ENCODE measurements at places on chromosomes 7 and 10.
A peak's percentile ranks its signal among the peaks of the same experiment; 100 is the strongest.

- H3K36me3 ChIP-seq = no peaks in the 10 kb centered on the region
- no peak overlapping the region for H3K27ac ChIP-seq
Observed at GRCh38 chr10:49518982-49519578, 19.8 kb downstream of the ERCC6 start.

GRCh38 chr10:122363311-122363710 is 11.2 kb upstream of the PLEKHA1 start:
- no peaks in the 10 kb centered on the region for H3K4me1 ChIP-seq
- H3K4me3 ChIP-seq = no peak overlapping the region
- H3K27me3 ChIP-seq = no peaks in the 10 kb centered on the region

DNA sequence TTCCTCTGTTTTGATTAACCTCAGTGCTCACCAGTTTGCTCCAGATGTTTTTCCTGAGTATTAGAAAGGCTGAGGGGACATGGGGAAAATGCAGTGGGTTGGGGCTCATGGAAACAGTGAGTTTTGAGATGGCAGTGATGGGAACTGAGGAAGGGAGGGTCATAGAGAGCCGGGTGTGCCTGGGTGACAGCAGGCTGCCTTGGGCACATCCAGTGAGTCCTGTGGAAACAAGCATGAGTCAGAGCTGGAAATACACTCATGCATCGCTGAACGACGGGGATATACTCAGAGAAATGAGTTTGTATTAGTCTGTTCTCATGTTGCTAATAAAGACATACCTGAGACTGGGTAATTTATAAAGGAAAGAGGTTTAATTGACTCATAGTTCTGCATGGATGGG is 202.2 kb downstream of the TMEM178B start:
- no peaks in the 10 kb centered on the region for H3K36me3 ChIP-seq
- no peaks in the 10 kb centered on the region for H3K4me1 ChIP-seq
- peaks cover 6% of the 10 kb centered on the region for H3K27me3 ChIP-seq
- H3K4me3 ChIP-seq = no peak overlapping the region
- DNase-seq = no peak
- H3K27ac ChIP-seq = no peak overlapping the region

- no peaks in the 10 kb centered on the region for H3K36me3 ChIP-seq
- peaks cover 45% of the 10 kb centered on the region for H3K4me1 ChIP-seq
- no peak overlapping the region for H3K4me3 ChIP-seq
Observed at GRCh38 chr10:58967551-58968388, 208.7 kb upstream of the PHYHIPL start.

GRCh38 chr7:50204581-50204980 is 99.9 kb upstream of the IKZF1 start:
- no peaks in the 10 kb centered on the region for H3K36me3 ChIP-seq
- H3K4me1 ChIP-seq = no peaks in the 10 kb centered on the region
- no peak for DNase-seq
- no peak overlapping the region for H3K27ac ChIP-seq
- H3K4me3 ChIP-seq = no peak overlapping the region
- peaks cover 16% of the 10 kb centered on the region for H3K27me3 ChIP-seq

- no peak for DNase-seq
- no peak overlapping the region for H3K27ac ChIP-seq
- H3K36me3 ChIP-seq = no peaks in the 10 kb centered on the region
- H3K4me3 ChIP-seq = no peak overlapping the region
Observed at GRCh38 chr10:66928776-66929175, 2.9 kb downstream of the LRRTM3 start.

DNA sequence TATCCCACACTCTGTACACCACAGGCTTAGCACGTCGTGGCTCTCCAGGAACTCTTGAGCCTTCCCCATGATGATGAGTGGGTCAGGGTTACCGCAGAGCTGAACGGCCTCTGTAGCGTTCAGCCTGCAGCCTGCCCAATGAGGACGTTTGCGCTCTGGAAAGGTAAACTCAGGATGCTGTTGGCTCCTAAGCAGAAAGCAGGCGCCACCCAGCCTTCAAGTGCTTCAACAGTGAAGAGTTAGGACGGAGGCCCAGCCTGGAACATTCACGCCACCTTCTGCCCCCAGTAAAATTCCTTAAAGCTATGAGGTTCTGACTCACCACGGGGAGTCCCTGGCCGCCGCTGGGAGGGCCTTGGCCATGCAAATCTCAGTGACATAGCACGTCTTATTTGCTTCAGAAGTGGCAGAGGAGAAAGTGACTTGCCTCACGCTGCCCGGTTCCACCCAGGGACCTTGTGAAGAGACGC is 161.5 kb upstream of the SH2B2 start:
- H3K36me3 ChIP-seq = peaks cover 2% of the 10 kb centered on the region
- no peak overlapping the region for H3K4me3 ChIP-seq
- H3K27me3 ChIP-seq = no peaks in the 10 kb centered on the region
- H3K4me1 ChIP-seq = peaks cover 28% of the 10 kb centered on the region
- DNase-seq = no peak
- no peak overlapping the region for H3K27ac ChIP-seq

DNA sequence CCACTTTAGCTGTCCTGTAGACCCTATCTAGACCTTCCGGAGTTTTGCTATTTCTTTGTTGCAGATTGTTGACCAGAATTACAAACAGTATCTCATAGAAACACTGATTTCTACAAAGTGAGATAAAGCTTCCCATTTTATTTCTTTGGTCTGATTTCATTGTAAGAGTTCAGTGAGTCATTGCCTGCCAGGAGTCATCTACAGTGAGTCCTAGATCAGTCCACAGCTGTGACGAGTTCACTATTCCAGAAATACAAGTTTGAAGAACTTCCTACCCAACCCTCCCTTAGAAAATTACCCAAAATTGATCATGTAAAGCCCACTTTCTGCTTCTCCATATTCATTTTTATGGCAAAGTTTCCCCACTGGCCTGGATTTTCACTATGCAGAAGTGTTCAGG is 905.5 kb downstream of the CNTNAP2 start:
- DNase-seq = no peak
- no peak overlapping the region for H3K27ac ChIP-seq
- H3K4me1 ChIP-seq = no peaks in the 10 kb centered on the region
- no peak overlapping the region for H3K4me3 ChIP-seq
- no peaks in the 10 kb centered on the region for H3K27me3 ChIP-seq

GRCh38 chr10:60389413-60390025 is at the start of gene ANK3:
TSS of gene ANK3 (minus strand) at chr10:60389875. CDS start at chr10:60389538, 337 bp downstream.
- H3K4me3 ChIP-seq = no peak within 1 kb of the TSS
- H3K27me3 ChIP-seq = no peaks in the 10 kb centered on the region
- H3K36me3 ChIP-seq = no peaks in the 10 kb centered on the region
- no peak within 1 kb of the TSS for H3K27ac ChIP-seq

- H3K4me3 ChIP-seq = peak overlapping the region; percentile 8
- no peaks in the 10 kb centered on the region for H3K36me3 ChIP-seq
- peak overlapping the region; percentile 52 for H3K27ac ChIP-seq
- no peaks in the 10 kb centered on the region for H3K27me3 ChIP-seq
- H3K4me1 ChIP-seq = peaks cover 21% of the 10 kb centered on the region
Observed at GRCh38 chr10:112835217-112835715, 114.8 kb upstream of the TCF7L2 start.

- H3K36me3 ChIP-seq = peaks cover 29% of the 10 kb centered on the region
- H3K27me3 ChIP-seq = no peaks in the 10 kb centered on the region
- H3K27ac ChIP-seq = no peak overlapping the region
- no peak for DNase-seq
Observed at GRCh38 chr10:127034034-127034633, 128.9 kb downstream of the DOCK1 start.

- H3K27me3 ChIP-seq = no peaks in the 10 kb centered on the region
- H3K27ac ChIP-seq = no peak overlapping the region
- H3K4me3 ChIP-seq = no peak overlapping the region
Observed at GRCh38 chr7:94973844-94974243, 66.5 kb downstream of the PPP1R9A start.

DNA sequence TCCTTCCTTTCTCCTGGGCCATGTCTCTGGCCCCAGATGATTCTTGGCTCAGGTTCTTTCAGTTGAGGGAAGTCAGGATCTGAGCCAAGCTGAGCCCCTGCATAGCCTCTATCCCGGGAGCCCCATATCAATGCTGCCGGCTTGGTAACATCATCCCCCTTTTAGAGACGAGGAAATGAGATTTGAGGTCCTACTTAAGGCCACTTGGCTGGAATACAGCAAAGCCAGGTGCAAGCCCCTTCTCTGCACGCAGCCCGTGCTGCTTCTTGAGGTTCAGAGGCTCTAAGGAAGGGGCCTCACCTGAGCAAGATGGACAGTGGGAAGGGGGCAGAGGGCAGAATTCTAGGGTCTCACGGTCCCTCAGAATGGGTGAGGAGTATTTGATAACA is 2.4 kb upstream of the IRF5 start:
- no peak overlapping the region for H3K27ac ChIP-seq
- no peaks in the 10 kb centered on the region for H3K4me1 ChIP-seq
- no peak overlapping the region for H3K4me3 ChIP-seq
- DNase-seq = no peak
- peaks cover 35% of the 10 kb centered on the region for H3K27me3 ChIP-seq

- no peaks in the 10 kb centered on the region for H3K36me3 ChIP-seq
- H3K27ac ChIP-seq = no peak overlapping the region
- H3K4me3 ChIP-seq = no peak overlapping the region
- no peaks in the 10 kb centered on the region for H3K4me1 ChIP-seq
Observed at GRCh38 chr7:111568870-111569462, 6.7 kb upstream of the IMMP2L start.

DNA sequence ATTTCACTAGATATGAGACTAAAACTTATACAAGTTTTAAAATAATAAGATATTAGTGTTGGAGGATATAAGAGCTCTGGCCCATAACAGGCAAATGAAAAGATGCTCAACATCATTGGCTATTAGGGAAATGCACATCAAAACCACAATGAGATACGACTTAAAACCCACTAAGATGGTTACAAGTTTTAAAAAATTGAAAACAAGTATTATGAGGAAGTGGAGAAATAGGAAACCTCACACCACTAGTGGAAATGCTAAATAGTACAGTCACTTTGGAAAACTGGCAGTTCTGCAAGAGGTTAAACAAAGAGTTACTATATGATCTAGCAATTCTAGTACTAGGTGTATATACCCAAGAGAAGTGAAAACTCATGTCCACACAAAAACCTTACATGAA is 17.2 kb downstream of the PANK1 start:
- no peaks in the 10 kb centered on the region for H3K27me3 ChIP-seq
- H3K4me3 ChIP-seq = no peak overlapping the region

- no peak overlapping the region for H3K27ac ChIP-seq
- no peak overlapping the region for H3K4me3 ChIP-seq
- H3K27me3 ChIP-seq = no peaks in the 10 kb centered on the region
- DNase-seq = no peak
- H3K36me3 ChIP-seq = peaks cover 10% of the 10 kb centered on the region
Observed at GRCh38 chr10:122259075-122259466, 12.0 kb upstream of the BTBD16 start.

DNA sequence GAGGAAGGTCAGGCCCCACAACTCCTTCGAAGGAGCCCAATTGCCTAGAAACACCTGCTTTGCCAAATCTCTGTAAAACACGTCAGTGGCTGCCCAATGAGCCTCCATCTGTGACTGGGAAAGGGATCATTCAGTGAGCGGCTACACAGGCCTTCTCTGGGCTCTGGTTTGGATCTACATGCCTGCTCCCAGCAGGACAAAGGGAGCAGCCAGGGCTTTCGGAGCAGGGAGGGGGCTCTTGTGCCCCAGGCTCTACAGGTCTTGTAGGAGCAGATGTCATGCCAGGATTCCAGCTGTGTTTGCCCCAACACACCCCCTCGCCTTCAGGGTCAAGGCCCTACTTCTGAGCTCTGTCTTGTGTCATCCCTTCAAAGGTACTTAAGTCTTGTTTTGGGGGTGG is 73.5 kb downstream of the CLEC2L start:
- DNase-seq = no peak
- no peak overlapping the region for H3K4me3 ChIP-seq
- H3K27me3 ChIP-seq = no peaks in the 10 kb centered on the region
- H3K27ac ChIP-seq = no peak overlapping the region
- H3K4me1 ChIP-seq = no peaks in the 10 kb centered on the region

- no peaks in the 10 kb centered on the region for H3K4me1 ChIP-seq
- H3K36me3 ChIP-seq = no peaks in the 10 kb centered on the region
- H3K27me3 ChIP-seq = no peaks in the 10 kb centered on the region
- no peak overlapping the region for H3K27ac ChIP-seq
Observed at GRCh38 chr10:104330168-104331110, 7.8 kb downstream of the ITPRIP start.

DNA sequence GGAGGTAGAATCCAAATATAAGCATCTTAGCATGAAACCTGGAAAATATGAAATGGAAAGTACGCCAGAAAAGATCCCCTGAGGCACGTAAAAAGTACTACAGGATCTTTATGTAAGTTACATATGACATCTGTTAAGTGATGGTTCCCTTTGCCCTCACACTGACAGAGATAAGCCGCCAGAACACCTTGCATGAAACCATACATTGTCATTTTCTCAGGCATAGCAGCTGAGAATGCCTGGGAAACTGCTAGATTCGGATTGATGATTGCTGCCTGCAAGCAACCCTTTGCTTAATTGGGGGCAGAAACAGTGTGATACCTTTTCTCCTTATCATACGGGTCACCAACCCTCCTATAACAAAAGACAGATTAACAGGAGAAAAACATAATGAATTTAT is 826.6 kb upstream of the LRRN3 start:
- DNase-seq = no peak
- no peak overlapping the region for H3K27ac ChIP-seq

DNA sequence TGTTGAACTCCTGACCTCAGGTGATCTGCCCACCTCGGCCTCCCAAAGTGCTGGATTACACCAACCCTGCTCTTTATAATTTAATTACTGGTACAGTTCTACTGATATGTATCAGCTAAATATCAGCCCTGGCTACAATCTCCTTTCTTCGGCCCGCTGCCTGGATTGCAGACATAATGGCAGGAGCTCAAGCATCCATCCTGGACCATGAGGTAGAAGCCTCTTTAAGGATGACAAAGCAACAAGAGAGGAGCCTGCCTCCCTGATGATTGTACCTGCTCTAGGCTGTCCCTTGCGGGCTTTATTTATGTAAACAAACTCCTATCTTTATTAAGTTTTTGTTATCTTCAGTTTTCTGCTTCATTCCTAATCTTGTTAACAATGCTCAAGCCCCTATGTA is 5.6 kb upstream of the PSAP start:
- no peak for DNase-seq
- no peak overlapping the region for H3K27ac ChIP-seq
- H3K36me3 ChIP-seq = no peaks in the 10 kb centered on the region
- no peak overlapping the region for H3K4me3 ChIP-seq

- H3K4me3 ChIP-seq = no peak overlapping the region
- no peak for DNase-seq
- no peaks in the 10 kb centered on the region for H3K27me3 ChIP-seq
- H3K36me3 ChIP-seq = no peaks in the 10 kb centered on the region
Observed at GRCh38 chr7:27459021-27459730, 203.5 kb downstream of the HIBADH start.

DNA sequence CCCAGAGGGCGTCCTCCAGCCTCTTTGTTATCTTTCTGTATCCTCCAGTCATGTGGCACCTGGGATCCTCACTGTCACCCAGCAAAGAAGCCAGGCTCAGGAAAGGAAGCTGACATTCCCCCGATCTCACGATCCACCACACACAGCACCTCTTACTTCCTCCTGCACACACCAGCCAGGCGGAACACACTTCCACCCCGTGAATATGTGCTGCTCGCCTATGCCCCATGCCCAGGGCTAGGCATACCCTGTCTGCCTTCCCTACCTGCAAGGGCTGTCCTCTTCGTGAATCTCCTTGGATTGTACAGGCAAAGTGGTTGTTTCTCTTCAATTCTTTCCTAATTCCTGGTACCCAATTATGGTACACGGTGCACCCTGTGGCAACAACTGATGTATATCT is 191.0 kb downstream of the TNS3 start:
- peaks cover 68% of the 10 kb centered on the region for H3K36me3 ChIP-seq
- no peak overlapping the region for H3K27ac ChIP-seq
- no peaks in the 10 kb centered on the region for H3K27me3 ChIP-seq
- H3K4me3 ChIP-seq = no peak overlapping the region
- no peak for DNase-seq

GRCh38 chr10:75470901-75471300 is 39.5 kb downstream of the LRMDA start:
- H3K4me3 ChIP-seq = no peak overlapping the region
- H3K27ac ChIP-seq = no peak overlapping the region
- no peaks in the 10 kb centered on the region for H3K36me3 ChIP-seq
- no peaks in the 10 kb centered on the region for H3K4me1 ChIP-seq
